ENCODE measurements at places on chromosomes 7 and 10.
A peak's percentile ranks its signal among the peaks of the same experiment; 100 is the strongest.

- no peak for DNase-seq
Observed at GRCh38 chr7:154987571-154987970, 15.4 kb downstream of the PAXIP1 start.

- DNase-seq, result no peak
Observed at GRCh38 chr7:102874966-102875365, 37.8 kb upstream of the LRRC17 start.

GRCh38 chr10:60351191-60351853 lies 38.4 kb downstream of the ANK3 start:
- no peak for DNase-seq

DNA sequence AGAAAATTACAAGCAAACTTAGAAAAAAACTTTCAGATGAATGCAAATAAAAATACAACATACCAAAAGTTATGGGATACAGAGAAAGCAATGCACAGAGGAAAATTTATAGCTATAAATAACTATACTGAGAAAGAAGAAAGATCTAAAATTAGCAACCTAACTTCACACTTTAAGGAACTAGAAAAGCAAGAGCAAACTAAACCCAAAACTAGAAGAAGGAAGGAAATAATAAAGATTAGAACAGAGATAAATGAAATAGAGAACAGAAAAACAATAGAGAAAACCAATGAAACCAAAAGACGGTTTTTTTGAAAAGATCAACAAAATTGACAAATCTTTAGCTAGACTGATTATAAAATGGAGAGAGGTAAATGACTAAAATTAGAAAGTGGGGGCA lies 9.6 kb upstream of the STRA8 start:
- no peak for DNase-seq

DNA sequence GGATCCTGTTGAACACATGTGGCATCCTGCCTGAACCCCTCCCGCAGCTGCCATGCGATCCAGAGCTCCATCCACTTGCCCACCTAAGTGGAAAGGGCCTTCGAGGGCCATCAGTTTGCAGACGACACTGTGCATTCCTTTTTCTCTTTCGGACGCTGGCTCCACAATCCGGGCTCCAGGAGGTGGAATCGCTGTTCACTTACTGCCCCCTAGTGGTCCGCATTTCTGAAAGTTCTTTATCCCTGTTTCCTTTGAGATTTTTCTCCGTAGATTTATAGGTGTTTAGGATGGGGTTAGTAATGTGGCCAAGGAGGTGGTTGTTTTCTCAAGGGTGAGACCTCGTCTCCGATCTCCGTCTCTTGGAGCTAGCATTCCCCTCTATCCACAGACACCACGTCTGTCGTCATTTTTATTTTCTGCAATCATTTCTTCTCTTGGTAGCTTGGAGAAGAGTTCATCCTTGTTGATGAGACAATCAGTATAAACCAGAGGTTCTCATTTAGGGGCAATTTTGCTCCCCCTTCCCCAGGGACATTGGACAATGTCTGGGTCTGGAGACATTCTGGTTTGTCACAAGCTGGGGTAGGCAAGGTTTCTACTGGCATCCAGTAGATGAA lies 204.6 kb downstream of the ARHGAP21 start:
- peak; percentile 16 for DNase-seq

DNA sequence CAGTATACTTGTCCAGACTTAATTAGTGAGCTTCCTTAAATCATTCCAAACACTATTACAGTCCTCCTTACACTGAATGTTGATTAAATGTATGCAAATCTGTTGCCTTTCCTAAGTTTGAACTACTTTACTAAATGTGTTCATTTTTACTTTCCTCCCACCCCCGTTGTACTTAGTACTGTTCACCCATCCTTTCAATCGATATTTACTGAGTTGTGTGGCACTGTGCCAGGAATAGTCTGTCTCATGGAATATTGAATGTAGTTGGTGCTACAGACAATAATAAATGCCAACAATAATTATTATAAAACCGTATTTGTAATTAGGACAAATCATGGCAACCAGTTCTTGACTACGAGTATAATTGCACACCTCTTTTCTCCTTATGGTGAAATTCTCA lies 335.7 kb downstream of the GPR37 start:
- no peak for DNase-seq

GRCh38 chr10:63633677-63634487 lies 112.7 kb downstream of the REEP3 start:
- no peak for DNase-seq

- no peak for DNase-seq
Observed at GRCh38 chr10:5585517-5586206, 60.9 kb downstream of the CALML3 start.

DNA sequence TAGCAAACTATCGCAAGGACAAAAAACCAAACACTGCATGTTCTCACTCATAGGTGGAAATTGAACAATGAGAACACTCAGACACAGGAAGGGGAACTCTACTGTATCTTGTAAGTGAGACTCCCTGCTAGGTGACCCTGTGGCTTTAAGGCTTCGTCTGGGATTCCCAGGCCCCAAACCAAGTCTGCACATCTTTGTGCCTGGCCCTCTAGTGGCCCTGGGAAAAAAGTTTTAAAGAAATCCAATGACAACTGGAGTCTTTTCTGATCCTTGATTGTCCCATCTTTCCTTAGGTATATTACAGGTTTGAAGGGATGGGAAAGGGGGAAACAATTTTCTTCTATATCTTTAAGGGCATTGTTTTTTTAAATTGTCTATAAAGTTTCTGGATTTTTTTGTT lies 10.6 kb upstream of the LIPM start:
- no peak for DNase-seq

DNA sequence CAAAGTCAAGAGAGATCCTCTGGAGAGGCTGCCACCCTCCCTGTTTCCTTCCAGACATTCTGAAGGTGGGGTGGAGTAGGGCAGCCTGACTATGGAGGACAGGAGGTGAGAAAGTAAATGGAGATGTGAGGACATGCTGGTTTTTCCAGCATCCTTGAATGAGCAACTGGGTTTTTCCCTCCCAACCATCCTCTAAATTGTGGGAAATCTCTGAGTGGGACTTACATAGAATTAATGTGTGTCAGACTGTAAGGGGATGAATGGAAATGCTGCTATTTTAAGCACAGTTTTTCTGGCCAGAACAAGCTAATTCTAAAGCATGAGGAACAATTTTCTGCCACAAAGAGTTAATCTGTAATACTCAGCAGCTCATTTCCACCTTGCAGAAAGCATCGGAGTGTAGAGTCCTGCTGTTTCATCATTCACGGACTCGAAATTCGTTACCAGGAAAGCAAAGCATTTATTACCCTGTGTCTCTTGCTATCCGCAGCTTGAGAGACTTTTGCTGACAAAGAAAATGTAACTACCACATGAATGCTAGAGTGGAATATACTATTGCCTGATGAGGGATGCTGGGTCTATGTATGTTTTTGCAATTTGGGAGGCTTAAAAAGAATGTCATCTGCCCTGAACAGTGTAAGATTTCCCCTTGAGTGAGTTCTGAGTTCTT lies 213.0 kb downstream of the CELF2 start:
- DNase-seq, result no peak

All from hypothalamus (tissue), 51 donors.